ENCODE measurements at places on chromosomes 3 and 15.

- no peak for DNase-seq
Measured at GRCh38 chr15:98729446-98730042, 81.2 kb downstream of the IGF1R start.

GRCh38 chr3:194340757-194341400 lies 10.2 kb downstream of the CPN2 start:
- DNase-seq = no peak

DNA sequence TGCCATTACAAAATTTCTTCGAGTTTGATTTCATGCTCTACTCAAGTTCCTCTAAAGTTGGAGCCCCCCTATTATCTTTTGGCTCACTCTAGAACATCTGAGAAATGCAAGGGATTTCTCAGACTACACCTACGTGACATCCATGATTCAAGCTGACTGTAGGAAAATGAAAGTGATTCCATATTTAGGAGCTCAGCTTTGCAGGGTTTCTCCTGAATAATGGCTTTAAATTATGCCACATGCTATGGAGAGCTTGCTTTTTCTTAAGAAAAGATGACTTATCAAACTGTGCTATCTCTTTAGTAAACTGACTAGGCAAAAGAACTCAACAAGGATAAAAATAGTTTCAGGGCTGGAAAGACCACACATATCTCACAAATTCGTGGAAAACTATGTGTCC lies 292.1 kb downstream of the LSAMP start:
- peak; percentile 34 for DNase-seq

GRCh38 chr3:88189361-88189810 lies 39.6 kb downstream of the C3orf38 start:
- no peak for DNase-seq

DNA sequence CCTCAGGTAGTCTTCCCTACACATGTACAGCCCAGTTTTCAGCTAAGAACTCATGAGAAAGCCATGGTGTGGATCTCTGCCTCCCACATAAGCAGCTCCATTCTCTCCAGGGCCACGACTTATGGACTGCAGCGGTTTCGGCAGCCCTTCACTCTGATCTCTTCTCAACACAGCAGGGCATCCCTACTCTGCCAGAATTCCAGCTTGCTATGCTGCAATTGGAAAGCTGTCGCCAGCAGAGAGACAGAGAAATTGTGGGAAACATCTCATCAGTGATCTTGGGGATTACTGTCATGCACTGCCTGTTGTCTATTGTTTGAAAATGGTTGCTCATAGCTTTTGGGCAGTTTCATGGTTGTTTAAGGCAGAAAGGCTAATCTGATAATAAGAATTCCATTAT lies 11.9 kb upstream of the BLM start:
- DNase-seq = no peak

- peak; percentile 24 for DNase-seq
Measured at GRCh38 chr3:72319194-72320094, 528.8 kb downstream of the SHQ1 start.

DNA sequence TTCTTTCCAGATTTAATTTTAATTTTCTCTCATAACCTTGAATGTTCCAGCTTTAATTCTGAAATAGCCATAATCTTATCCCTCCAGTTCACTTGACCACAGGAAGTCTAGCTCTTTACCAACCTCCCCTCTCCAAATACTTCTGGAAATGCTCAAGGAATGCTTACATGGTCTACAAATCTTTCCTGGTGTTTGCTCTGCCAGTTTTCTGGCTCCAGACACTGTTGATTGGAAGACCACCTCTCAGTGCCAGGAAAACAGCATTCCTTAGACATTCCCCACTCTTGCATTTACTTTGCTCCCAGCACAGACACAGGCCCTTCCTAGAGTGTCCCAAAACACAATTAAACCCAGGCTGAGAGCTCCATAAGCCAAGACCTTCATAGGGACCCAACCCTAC lies 98.6 kb downstream of the MESD start:
- no peak for DNase-seq

DNA sequence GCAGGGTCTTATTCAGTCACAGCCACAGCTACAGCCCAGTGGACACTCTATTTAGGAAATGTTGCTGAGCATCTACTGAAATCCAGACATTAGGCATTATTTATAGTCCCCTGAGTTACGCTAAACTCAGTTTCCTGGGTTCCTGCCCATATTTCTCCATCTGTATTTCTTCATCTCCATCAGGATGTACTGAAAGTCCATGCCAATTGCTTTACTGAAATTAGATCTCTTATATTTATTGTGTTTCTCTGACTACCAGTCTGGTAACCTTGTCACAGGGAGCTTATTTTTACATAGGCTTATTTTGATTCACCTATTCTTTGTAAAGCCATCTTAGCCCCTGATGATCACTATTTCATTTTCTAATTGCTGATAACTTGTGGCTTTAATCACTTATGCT lies 223.9 kb downstream of the TLE3 start:
- DNase-seq = no peak

GRCh38 chr3:115862099-115862498 lies 238.8 kb downstream of the GAP43 start:
- no peak for DNase-seq

GRCh38 chr15:71748293-71748718 lies 62.0 kb upstream of the NR2E3 start:
- DNase-seq = peak; percentile 69

GRCh38 chr15:68334661-68335124 lies 57.1 kb downstream of the FEM1B start:
- peak; percentile 43 for DNase-seq

GRCh38 chr15:53246404-53246803 lies 456.3 kb upstream of the ONECUT1 start:
- no peak for DNase-seq

All from fibroblast of mammary gland (primary cell).